ENCODE measurements at places on chromosomes 4 and X.

- DNase-seq: no peak
These were observed 133.5 kb downstream of the BTC start for GRCh38 chr4:74660866-74661265.

- no peak for DNase-seq
These were observed 1228.2 kb upstream of the ADGRL3 start for GRCh38 chr4:59971952-59972351.

- DNase-seq: no peak
These were observed 792 bp downstream of the CLIC2 start for GRCh38 chrX:155333544-155334100.

- DNase-seq: no peak
These were observed 1217.0 kb downstream of the RAPGEF2 start for GRCh38 chr4:160319868-160320260.

GRCh38 chr4:70681704-70682103 lies 6.6 kb upstream of the UTP3 start:
- no peak for DNase-seq

DNA sequence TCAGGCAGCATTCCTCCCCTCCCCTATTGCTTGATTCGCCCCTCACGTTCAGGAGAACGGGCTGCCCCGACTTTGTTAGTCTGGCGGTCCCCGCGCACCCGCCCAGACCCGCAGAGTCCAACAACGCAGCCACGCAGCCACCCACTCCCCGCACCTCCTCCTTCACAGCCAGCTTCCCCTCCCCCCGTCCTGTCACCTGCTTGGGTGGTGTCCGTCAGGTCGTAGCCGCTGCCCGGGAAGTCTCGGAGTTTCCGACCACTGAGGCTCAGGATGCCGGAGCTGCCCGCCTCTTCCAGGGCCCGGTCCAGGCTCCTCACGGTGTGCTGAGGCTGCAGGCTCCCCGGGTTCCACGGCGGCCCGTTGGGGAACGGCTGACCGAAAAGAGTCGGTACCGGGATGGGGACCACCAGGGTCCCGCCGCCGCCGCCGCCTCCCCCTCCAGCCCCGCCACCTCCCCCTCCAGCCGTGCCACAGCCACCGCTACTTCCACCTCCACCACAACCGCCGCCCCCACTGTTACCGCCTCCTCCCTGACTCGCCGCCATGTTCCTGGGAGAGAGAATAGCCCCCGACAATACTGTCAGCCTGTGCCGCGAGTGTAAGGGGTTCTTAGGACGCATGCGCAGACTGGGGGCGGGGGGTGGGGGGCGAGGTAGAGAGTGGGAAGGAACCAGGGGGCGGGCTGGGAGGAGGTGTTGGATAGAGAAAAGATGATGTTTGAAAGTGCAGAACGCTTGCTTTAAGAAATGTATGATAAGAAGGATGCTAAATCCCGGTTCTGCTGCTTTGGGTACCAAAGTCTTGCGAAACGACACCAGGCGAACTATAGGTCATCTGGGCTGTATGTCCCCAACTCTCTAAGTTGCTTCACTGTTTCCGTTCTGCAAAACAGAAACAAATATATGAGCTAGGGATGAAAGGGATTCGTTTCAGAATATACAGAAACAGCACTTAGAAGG lies at the start of gene LRCH2:
LRCH2 (minus strand) TSS at position 600 of the 959 bp plus-strand sequence; CDS start at position 545, 55 bp downstream.
- no peak for DNase-seq

DNA sequence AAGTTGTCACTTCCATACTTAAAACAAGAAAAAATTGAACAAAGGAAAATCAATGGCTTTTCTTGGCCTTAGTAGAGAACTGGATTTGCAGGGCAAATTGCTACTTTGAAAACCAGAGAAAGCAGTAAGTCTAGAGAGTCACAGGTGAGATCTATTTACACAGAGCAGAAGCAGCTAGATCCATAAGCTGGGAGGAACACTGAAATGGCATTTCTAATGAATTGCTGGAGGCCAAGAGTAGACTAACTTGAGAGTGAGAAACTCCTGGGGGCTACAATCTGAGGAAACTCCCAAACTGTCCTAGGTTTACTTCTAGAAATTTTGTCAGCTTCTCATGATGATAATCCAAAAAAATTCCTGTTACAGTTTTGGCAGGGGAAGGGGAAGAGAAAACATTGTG lies 133.3 kb downstream of the SPCS3 start:
- no peak for DNase-seq

DNA sequence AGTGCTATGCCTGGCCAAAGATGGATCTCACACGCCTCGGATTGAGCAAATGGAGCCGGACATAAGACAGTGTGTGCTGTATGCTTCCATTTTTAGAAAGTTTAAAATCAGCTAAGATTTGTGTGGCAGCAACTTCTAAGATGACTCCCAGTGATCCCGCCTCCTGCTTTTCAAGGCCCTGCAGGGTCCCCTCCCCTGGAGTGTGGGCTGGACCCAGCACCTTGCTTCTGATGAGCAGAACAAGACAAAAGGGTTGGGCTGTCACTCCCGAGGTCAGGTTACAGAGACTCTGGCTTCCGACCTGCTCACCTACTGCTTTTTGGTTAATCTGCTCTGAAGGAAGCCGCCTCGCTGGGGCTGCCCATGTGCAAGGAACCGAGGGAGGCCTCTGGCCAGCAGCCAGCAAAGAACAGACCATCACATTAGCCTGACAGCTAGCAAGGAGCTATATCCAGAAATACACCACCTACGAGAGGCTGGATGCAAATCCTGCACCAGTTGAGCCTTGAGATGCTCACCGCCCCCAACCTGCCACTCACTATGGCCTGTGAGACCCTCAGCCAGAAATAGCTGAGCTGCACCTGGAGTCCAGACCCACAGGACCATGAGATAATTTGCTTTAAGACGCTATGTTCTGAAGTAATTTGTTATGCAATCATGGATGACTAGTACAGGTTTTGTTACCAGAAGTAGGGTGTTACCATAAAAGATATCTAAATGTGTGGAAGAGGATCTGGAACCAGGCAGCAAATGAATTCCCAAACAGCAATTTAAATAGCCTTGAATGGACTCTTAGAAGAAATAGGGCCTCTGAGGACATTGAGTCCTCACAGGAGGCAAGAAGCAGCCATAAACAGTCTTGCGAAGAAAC lies 47.6 kb downstream of the CRMP1 start:
- DNase-seq: no peak

DNA sequence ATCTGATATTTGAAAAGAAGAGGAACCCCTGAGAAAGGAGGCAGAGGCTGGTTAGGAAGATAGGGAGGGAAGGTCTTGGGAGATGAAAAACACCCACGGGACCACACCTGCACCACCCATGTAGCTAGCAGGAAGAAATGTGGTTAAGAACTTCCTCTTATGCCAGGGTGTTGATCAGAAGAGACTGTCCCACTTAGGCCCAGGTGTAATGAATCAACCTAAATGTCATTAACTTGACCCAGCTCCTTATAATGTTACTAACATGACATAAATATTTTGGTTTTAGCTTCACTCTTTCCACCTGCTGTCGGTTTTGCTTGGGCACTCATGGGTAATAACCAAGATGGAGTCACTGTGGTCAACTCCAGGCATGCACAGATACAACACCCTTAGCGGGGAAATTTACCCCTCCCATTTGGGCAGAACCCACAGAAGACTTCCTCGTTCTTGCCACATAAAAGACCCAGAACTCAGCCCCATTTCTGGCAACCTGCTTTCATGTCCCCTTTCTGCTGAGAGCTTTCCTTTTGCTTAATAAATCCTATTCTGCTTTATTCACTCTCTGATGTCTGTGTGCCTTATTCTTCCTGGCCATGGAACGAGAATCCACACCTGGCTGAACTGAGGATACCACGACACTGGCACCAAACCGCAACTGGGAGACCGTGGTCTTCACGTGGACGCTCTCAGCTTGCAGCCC lies 46.8 kb downstream of the ZNF141 start:
- DNase-seq: no peak

GRCh38 chrX:48848847-48849246 lies 13.4 kb upstream of the PCSK1N start:
- no peak for DNase-seq

DNA sequence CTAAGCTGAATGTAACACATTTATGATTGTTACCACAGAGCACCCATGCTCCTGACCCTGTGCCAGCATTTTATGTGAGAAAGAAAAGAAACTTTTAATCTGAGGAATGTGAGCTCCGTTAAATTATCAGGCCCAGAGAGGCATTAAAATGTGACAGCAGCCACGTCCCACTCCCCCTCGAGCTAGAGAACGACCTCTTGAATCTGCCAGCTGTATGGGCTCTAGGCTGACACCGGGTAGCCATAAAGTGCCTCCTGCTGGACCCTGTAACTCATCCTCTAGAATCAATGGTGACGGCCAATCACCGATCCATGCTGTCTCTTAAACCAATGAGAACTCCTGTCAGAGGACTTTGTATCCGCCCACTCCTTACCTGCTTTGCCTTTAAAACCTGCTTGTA lies 110.2 kb upstream of the ADRA2C start:
- no peak for DNase-seq

- DNase-seq: no peak
These were observed 121.5 kb downstream of the REELD1 start for GRCh38 chr4:146335763-146336409.

- DNase-seq: no peak
These were observed 224.0 kb upstream of the TENM3 start for GRCh38 chr4:182019148-182019652.

DNA sequence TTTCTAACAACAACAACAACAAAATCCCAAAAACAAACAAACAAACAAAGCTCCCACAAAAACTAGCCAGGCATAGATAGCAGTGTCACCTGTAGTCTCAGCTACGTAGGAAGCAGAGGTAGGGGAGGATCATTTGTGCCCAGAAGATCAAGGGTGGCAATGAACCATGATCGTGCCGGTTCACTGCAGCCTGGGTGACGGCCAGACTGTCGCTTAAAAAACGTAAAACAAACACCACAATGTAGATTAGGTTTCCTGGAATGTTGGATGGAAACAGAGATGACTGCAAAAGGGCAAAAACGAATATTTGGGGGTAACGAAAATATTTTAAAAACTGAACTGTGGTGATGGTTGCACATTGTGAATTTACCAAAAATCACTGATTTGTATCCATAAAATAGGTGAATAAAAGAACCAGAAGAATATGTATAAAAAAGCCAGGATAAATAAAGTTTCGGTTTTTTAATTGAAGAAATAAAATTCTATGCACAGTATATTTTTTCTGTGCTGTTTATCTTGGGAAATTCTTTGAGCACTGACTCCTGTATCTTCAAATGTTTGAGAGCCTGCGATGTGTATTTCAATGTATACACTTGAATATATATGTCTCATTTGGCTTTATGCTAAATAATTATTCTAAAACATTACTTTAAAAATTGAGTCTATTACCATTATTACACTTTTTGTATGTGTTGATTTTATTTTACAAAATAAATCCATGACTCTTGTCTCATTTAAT lies 1477.0 kb downstream of the PCDH7 start:
- DNase-seq: no peak

DNA sequence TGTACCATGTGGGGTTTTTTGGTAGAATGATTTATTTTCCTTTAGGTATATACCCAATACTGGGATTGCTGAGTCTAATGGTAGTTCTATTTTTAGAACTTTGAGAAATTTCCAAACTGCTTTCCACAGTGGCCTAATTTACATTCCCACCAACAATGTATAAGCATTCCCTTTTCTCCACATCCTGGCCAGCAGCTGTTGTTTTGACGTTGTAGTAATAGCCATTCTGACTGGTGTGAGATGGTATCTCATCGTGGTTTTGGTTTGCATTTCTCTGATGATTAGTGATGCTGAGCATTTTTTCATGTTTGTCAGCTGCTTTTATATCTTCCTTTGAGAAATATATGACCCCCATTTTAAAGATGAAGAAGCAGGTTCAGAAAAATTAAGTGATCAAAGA lies 153.7 kb downstream of the CBR4 start:
- DNase-seq: no peak

- peak; percentile 23 for DNase-seq
These were observed 47.8 kb upstream of the HSD17B10 start for GRCh38 chrX:53481816-53482465.

- DNase-seq: no peak
These were observed 127.0 kb downstream of the ASMT start for GRCh38 chrX:1741816-1742394.

DNA sequence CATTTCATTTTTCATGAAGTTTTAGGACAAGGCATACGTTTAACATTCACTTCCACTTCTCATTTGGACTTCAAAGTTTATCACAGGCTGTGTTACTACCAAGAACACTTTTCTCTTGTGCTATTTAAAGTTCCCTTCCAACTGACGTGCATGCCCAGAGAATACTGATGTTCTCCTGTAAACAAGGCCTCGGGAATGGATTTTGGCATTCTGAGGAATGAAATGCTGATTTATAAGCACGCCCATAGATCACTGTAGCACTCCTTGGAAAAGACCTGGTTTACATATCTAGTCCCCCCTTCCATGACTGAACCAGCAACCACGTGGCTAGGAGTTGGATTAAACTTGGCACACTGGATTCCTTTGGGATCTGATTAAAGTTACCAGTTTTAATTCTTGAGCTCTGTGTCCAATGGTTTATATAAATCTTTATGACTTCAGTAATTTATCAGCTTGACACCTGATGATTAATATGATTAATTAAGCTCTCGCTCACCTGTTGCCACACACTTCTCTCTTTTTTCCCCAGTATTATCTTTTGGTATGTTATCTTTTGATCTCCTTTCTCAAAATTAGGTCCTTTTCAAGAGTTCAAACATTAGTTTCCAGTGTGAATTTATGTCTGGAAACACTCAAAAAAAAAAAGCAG lies 122.4 kb upstream of the HAND2 start:
- no peak for DNase-seq

GRCh38 chr4:1855333-1856070 lies 454 bp downstream of the LETM1 start:
- DNase-seq: no peak

- no peak for DNase-seq
These were observed 616.2 kb upstream of the AADAT start for GRCh38 chr4:170705907-170706306.

DNA sequence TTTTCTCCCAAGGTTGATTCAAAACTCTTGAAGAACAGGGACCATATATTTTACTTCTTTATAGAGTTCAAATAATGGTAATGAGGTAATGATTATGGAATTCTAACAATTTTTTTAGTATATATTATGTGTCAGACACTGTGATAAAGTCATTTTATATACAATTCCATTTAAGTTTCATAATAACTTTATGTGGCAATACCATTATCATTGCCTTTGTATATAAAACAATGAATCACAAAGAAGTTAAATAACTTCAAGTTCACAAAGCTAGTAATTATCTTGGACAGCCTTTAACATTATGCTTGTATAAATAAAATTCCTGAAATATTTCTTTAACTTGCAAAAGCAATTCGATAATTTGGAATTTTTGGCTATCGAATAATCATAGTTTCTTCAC lies 20.6 kb downstream of the MAGEC1 start:
- DNase-seq: no peak

- no peak for DNase-seq
These were observed 147.0 kb downstream of the APBB2 start for GRCh38 chr4:41067369-41067768.

GRCh38 chrX:103309860-103310554 lies 783 bp downstream of the BEX2 start:
- DNase-seq: no peak

DNA sequence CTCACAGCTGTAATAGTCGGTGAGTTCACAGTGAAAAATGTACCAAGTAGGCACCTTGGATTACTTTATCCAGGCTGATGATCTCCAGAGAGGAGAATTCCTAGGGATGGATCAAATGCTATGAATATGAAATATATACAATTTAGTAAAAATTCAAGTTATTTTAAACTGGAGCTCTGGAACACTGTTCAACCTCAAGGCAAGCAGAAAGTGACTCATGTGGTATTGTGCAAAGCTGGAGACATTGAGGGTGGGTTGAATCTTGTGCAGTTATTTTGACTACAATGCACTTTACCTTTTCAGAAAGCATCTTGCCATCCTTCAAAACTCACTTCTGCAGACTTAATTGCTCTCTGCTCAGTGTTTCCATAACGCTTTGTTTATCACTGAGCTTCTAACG lies 43.4 kb downstream of the OSTC start:
- no peak for DNase-seq
